Stimulated activated CD4-positive, alpha-beta T cell treated with anti-CD3 and anti-CD28 coated beads, Interleukin-1b, Interleukin-23, amount 100 ng/mL, for 1 hour (primary cell): ENCODE measurements at places on chromosomes 7 and 10.

- no peak for DNase-seq
Measured at GRCh38 chr7:10468908-10469307, 504.8 kb upstream of the PHF14 start.

- no peak for DNase-seq
Measured at GRCh38 chr7:125254566-125254965, 324.9 kb upstream of the POT1 start.

GRCh38 chr7:158414002-158414401, 173.6 kb downstream of the PTPRN2 start:
- no peak for DNase-seq

GRCh38 chr7:8640671-8641070, 207.3 kb downstream of the NXPH1 start:
- DNase-seq, result no peak

DNA sequence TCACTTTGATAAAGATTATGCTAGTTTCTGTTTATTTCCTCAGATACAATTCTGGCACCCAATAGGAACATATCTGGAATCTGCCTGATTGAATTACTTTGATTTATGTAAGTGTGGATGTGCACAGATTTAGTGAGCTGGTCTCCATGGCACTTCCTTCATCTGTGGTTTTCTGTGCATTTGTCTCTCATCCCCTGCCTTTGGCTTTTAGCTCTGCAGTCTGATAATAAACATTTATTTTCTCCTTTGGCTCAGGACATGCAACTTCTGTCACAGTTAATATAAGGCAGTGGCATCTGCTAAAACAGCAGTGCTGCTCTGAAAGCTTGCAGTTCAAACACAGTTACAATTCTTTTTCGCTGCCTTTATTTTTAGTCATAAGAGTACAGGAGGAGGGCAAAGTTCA, 273.7 kb upstream of the CHRM2 start:
- no peak for DNase-seq

DNA sequence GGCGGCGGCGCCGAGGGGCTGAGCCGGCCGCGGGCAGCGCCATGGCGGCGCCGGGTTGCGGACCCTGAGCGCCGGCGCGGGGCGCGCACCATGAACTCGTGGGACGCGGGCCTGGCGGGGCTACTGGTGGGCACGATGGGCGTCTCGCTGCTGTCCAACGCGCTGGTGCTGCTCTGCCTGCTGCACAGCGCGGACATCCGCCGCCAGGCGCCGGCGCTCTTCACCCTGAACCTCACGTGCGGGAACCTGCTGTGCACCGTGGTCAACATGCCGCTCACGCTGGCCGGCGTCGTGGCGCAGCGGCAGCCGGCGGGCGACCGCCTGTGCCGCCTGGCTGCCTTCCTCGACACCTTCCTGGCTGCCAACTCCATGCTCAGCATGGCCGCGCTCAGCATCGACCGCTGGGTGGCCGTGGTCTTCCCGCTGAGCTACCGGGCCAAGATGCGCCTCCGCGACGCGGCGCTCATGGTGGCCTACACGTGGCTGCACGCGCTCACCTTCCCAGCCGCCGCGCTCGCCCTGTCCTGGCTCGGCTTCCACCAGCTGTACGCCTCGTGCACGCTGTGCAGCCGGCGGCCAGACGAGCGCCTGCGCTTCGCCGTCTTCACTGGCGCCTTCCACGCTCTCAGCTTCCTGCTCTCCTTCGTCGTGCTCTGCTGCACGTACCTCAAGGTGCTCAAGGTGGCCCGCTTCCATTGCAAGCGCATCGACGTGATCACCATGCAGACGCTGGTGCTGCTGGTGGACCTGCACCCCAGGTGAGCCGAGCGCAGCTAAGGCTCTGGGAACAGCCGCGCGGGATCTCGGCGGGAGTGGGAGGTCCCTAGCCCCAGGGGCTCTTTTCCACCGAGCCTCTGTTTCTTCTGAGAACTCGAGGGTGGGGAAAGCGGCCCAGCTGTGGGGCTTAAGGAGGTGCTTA, at the start of gene GPR26:
TSS of gene GPR26 (plus strand) at position 38 of the 919 bp plus-strand sequence. CDS start at position 91, 53 bp downstream.
- no peak for DNase-seq

- DNase-seq, result no peak
Measured at GRCh38 chr7:2071133-2071832, 161.5 kb downstream of the MAD1L1 start.

DNA sequence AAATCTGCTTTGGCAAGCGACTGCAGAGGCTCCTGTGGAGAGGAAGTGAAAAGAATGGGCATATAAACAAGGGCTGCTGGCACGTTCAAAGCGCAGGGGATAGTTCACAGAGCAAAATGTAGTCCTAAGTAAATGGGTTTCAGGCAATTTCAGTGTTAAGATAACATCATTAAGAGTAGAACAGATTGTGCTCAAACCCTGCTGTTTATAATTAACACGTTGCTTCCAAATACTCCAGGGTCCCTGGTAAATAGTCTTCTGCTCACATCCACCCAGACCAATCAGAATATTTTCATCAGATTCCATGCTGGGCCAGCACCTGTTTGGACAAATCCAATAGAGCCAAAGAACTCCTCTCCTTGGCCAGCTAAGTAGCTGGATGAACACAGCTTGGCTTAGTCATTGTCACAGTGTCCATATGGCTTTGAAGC, 81.4 kb downstream of the ORC5 start:
- no peak for DNase-seq

GRCh38 chr7:80608336-80608735, 30.1 kb upstream of the CD36 start:
- no peak for DNase-seq

DNA sequence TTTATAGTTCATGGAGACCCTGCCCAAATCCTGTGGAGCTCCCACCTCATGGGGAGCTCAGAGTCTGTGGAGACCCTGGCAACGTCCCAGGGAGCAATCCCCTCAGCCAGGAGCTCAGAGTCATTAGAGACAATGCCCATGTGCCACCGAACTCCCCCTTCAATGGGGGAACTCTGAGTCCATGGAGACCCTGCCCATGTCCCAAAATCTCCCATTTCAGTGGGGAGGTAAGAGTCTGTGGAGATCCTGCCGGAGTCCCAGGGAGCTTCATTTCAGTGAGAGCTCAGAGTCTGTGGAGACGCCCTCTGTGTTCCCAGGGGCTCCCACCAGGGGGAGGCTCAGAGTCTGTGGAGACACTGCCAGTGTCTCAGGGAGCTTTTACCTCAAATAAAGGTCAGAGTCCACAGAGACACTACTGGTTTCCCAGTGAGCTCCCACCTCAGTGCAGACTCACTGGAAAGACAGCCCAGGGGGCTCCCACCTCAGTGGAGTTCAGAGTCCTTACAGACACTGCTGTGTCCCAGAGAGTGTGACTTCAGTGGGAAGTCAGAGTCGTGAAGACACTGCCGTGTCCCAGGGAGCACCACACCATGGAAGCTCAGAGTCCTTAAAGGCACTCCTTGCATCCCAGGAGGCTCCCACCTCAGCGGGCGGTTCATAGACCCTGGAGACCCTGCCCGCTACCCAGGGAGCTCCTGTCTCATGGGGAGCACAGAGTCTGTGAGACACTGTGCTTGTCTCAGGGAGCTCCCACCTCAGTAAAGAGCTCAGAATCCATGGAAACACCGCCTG, 5.0 kb downstream of the MYO1G start:
- DNase-seq, result peak; percentile 41
